ENCODE measurements at places on chromosomes 7 and 10. TPM values are rescaled to one million over a fixed set of nuclear protein-coding genes. Genes with fewer than 3 reads are reported as not detected.

The NEUROD6 gene
- 600 TPM for total RNA-seq

- no peak for DNase-seq
These were observed 110.4 kb downstream of the TRIL start for GRCh38 chr7:28847681-28848080.

GRCh38 chr10:6052247-6053221, 9.6 kb downstream of the IL2RA start:
- DNase-seq, result peak; percentile 30

DNA sequence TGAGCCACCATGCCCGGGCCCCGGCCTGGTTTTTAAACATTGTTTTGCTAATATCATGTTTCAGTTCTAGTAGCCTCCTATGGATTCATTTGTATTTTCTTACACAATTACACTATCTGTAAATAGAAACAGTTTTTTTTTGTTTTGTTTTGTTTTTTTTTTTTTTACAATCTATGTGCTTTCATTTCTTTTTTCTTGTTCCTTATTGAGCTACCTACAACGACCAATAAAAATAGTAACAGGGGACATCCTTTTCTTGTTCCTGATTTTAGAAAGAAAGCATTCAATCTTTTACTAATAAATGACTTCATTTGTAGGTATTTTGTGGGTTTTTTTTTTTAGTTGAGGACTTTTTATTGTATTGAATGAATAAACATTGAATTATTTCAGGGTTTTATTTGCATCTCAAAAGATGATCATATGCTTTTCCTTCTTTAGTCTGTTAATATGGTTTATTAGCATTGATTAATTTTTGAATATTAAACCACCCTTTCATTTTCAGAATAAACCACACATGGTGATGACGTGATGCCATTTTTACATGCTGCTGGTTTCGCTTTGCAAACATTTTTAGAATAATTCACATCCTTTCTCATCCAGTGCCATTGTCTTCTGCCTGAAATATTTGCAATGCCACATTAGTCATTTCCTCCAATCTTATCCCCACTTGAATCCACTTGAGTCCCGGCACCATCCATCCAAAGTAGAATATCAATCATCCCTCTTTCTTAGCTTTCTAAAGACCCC, 18.1 kb upstream of the AKR1E2 start:
- DNase-seq, result no peak

GRCh38 chr10:47067949-47068940, 157.0 kb downstream of the PTPN20 start:
- no peak for DNase-seq

The SRRM3 gene
- 6.7 TPM for total RNA-seq

All from occipital lobe (tissue), 3 donors.